ENCODE measurements at places on chromosomes 6 and 20.

GRCh38 chr6:109170333-109170732 is 75.0 kb downstream of the CEP57L1 start:
- no peak for DNase-seq

- no peak for DNase-seq
Measured at GRCh38 chr20:57993716-57994431, 234.6 kb downstream of the ANKRD60 start.

DNA sequence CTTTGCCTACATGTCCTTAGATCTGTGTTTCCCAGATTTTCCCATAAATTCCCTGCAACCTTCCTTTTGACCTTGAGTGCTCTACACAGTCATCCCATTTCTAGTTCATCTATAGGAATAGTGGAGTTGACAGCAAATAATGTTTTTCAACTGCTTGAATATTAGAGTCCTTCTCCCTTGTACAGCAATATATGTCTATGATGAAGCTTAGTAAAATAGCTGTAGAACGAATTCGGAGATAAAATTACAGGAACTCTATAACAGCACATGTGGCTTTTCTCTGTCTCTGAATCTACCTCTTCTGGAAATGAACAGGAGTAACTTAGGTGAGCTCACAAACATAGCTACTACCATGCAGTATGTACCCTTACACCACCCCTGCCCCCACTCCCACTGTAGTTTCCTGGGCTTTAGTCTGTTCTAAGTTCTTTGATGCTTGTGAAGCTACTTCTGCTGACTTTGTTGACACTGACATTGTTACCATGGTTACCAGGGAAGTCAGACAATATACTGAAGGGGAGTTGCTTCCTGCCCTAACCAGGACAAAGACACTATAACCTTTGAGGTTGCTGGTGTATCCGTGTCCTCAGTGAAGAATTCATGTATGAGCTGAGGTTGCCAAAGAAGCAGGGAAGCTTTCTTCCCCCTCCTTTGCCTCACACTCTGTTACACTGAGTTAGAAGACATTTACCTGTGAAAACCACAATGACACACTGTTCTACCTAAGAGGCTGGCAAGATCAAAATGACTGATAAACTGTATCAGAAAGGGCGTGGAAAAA is 35.8 kb upstream of the SHLD1 start:
- DNase-seq, result peak; percentile 56

DNA sequence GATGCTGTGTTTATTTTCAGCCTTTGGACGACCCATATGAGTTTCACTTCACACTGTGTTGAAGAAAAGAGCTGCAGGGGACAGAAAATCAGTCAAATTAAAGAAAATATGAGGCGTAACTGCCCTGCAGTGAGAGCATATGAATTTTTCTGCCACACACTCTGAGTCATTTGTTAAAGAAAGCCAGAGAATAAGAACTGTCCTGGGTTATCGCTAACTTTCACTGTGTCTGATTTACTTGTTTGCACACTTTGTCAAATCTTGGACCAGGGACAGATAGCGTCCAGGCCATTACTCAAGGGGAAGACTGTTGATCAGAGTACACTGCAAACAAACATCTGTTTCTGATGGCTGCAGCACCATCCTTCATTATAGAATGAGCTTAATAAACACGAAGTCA is 126.8 kb upstream of the AGPAT4 start:
- DNase-seq, result no peak

DNA sequence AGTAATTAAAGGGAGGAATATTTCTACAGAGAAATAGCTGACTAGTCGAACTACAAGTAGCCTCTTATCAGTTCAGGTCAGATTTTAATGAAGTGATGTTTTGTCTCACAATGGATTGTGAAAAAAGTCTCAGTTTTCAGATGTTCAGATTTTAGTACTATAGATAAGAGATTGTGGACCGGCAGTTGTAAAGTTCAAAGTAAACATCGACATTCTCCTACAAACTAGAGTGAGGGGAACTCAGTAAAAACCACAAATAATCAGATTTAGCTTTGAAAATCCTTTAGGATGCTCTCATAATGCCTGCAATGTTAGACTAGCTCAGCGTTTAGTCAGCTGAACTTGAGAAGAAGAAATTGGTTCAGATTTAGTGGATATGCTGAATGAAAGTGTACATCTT is 39.9 kb downstream of the RCAN2 start:
- DNase-seq, result no peak

GRCh38 chr6:1812034-1812433 is 202.3 kb downstream of the FOXC1 start:
- no peak for DNase-seq

- DNase-seq, result no peak
Measured at GRCh38 chr20:63219866-63220521, 4.1 kb upstream of the YTHDF1 start.

- DNase-seq, result no peak
Measured at GRCh38 chr6:2478200-2478599, 232.8 kb upstream of the GMDS start.

DNA sequence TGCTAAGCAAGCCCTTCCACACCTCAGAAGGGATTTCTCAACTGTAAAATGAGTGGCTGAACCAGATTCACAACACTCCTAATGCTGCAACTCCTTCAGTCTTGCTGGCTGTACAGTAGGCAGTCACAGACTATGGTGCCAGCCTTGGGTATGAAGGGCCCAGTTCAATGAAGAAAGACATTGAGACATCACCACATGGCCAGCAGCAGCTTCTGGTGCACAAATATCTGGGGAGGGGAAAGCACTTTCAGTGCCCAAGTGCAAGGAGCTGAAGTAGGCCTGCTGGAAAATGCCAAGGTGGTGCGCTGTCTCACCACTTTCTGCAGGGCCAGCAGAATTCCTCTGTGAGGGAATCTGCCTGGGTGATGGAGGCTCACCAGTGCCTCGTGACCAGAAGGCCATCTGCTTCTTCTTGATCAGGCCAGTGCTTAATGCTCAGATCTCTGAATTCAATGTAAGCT is 1.8 kb downstream of the PLA2G7 start:
- DNase-seq, result no peak

DNA sequence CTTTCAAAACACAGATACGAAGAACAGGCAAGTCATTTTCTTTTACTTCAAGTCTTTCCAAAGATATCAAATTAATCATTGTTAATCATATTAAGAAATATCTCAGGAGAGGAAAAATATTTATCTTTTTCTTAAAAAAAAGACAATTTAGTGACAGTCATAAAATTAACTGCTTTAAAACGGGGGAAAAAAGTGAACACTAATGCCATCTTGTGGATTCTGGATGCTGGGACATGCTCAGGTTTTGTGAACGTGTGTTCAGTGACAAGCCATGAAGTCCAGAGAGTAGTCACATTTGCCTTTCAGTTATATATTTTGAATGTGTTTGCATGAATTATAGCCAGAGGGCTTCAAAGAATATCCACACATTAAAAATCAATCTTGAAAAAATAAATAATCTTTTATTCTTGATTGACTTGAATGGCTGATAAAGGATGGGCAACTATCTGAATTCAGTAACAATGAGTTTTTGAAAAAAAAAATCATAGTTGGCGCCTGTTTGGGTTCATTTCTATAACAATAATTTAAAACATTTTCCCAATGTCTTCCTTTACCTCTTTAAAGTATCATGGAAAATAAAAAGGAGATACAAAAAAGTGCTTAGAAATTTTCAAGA is 74.7 kb upstream of the NOX3 start:
- DNase-seq, result no peak

- no peak for DNase-seq
Measured at GRCh38 chr6:27002447-27002846, 245.1 kb upstream of the PRSS16 start.

DNA sequence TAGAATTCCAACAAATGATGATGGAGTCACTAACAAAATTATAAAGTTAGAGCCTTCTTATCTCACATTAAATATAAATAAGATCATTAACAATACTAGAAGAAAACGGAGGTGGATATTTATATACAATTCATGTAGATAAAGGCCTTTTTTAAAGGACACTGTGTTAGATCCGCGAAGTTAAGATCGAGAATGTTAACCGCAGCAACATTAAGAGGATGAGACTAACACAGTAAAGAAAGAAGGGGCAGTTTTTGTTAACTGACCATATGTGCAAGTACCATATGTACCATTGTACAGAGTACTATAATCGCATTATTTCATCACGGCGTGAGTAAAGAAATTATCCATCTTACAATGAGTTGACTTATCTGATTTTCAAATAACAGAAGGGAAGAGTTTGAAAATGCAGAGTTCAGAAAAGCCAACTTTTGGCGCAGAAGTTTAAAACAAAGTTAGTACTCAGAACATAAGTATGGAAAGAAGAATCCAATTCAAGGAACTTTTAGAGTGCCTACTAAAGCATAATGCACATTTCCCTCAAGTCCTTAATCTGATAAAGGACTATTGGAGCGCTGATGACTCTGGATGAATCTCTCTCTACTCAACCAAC is 1.4 kb downstream of the FBXL4 start:
- DNase-seq, result no peak

DNA sequence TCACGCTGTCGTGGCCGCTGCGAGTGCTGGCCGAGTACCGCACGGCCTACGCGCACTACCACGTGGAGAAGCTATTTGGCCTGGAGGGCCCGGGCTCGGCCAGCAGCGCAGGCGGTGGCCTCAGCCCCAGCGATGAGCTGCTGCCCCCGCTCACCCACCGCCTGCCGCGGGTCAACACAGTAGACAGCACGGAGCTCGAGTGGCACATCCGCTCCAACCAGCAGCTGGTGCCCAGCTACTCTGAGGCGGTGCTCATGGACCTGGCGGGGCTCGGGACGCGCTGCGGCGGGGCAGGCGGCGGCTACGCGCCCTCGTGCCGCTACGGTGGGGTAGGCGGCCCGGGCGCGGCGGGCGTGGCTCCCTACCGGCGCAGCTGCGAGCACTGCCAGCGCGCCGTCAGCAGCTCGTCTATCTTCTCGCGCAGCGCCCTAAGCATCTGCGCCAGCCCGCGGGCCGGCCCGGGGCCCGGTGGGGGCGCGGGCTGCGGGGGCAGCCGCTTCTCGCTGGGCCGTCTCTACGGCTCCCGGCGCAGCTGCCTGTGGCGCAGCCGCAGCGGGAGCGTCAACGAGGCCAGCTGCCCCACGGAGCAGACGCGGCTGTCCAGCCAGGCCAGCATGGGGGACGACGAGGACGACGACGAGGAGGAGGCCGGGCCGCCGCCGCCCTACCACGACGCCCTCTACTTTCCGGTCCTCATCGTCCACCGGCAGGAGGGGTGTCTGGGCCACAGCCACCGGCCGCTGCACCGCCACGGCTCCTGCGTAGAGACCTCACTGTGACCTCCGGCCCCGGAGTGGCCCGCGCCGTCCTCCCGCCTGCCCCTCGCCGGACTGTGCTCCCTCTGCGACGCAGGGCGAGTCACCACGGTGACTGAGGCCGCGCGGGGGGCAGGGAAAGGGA is 5.7 kb downstream of the TMEM151B start:
- no peak for DNase-seq

DNA sequence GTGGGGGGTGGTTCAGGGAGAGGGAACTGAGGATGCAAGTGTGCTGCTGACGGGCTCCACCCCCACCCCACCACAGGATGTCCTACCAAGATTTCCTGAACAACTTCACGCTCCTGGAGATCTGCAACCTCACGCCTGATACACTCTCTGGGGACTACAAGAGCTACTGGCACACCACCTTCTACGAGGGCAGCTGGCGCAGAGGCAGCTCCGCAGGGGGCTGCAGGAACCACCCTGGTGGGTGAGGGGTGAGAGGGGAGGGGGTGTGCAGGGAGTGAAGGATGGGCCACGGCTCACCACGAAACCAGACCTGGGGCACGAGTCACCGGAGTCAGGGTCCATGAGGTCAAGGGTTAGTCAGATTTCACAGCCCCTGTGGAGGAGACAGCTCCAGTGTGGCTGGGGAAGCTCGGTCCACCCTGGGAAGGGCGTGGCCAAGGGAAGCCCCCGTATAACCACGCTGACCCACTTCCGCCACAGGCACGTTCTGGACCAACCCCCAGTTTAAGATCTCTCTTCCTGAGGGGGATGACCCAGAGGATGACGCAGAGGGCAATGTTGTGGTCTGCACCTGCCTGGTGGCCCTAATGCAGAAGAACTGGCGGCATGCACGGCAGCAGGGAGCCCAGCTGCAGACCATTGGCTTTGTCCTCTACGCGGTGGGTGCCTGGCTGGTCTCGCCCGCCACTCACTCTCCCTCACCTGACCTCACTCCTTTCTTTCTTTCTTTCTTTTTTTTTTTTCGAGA is 18.3 kb downstream of the CAPN11 start:
- DNase-seq, result peak; percentile 35

- DNase-seq, result no peak
Measured at GRCh38 chr6:111399626-111400025, 83.4 kb downstream of the REV3L start.

Data from activated T-cell treated with anti-CD3 and anti-CD28 coated beads, Interleukin-2, amount 50 U/mL, for 48 hours (primary cell).